ENCODE measurements at places on chromosomes 5 and 9. TPM values are rescaled to one million over a fixed set of nuclear protein-coding genes. Genes with fewer than 3 reads are reported as not detected.

- DNase-seq = no peak
Measured at GRCh38 chr5:37888476-37888875, 48.6 kb upstream of the GDNF start.

- DNase-seq = no peak
Measured at GRCh38 chr5:131679911-131680310, 44.9 kb upstream of the RAPGEF6 start.

DNA sequence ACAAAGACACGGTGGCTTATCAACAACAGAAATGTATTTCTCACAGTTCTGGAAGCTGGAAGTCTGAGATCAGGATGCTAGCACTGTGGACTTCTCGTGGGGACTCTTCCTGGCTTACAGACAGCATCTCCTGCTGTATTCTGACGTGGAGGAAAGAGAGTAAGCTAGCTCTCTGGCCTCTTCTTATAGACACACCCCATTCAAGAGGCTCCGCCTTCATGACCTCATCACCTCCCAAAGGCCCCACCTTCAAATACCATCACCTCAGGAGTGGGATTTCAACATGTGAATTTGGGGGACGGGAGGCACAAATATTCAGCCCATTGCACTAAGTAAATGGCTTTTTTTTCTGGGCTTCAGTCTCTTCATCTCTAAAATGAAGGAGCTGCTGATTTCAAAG is 27.6 kb downstream of the KCNMB1 start:
- DNase-seq = no peak

Gene ADGRV1
- total RNA-seq = 12.9 TPM

Gene GPR150
- total RNA-seq = 0.27 TPM

Gene EGR1
- 73.9 TPM for total RNA-seq
